ENCODE measurements at places on chromosomes 2 and 18.
A peak's percentile ranks its signal among the peaks of the same experiment; 100 is the strongest.

- no peaks in the 10 kb centered on the region for H3K4me1 ChIP-seq
- DNase-seq = no peak
- H3K27ac ChIP-seq = no peak overlapping the region
These were observed 364.4 kb downstream of the ZNF521 start for GRCh38 chr18:24987303-24988252.

- no peaks in the 10 kb centered on the region for H3K36me3 ChIP-seq
- peaks cover 3% of the 10 kb centered on the region for H3K4me1 ChIP-seq
- no peaks in the 10 kb centered on the region for H3K27me3 ChIP-seq
- no peak overlapping the region for H3K27ac ChIP-seq
- H3K4me3 ChIP-seq = no peak overlapping the region
These were observed 453 bp upstream of the ANTXR1 start for GRCh38 chr2:69012310-69013141.

- H3K36me3 ChIP-seq = no peaks in the 10 kb centered on the region
- H3K27ac ChIP-seq = no peak overlapping the region
These were observed 4.9 kb upstream of the PHLPP1 start for GRCh38 chr18:62710417-62710816.

DNA sequence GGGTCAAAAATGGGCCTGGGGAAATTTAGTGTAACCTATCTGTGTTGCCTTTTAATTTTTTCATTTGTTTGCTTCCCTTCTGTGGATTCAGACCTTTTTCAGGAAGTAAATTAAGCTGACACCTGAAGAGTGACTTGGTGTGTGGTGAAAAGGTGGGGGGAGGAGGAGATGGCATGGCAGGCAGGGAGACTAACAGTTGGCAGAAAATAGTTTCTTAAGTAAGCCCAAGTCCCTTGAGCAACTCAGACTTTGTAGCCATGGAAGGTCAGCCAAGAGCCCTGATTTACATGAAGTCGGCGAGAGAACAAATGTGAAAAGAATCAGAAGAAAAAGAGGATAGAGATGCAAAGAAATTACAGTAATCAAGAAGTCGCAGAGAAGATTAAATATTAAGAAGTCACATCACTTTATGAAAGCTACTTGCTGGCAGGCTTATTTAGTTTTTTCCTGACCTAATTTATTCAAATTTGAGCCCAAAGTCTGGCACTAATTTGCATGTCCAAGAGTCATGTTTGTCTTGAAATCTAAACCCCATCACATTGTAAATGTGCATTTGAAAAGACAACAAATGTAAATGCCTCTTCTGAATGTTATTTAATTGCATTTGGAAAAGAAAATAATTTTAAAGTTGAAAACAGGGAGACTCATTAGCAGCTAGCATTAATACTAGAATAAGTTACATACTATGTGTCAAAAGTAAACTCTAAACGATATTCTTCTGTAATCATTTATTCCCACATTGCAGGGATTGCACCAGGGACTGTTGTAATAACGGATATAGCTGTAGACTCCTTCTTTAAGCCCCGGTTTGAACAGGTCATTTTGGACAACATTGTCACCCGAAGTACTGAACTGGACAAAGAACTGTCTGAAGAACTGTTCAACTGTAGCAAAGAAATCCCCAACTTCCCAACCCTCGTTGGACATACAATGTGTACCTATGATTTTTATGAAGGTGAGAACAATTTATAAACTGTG is 19.3 kb downstream of the UPP2 start:
- no peaks in the 10 kb centered on the region for H3K27me3 ChIP-seq
- DNase-seq = no peak
- H3K4me3 ChIP-seq = no peak overlapping the region
- H3K27ac ChIP-seq = no peak overlapping the region
- H3K36me3 ChIP-seq = no peaks in the 10 kb centered on the region

GRCh38 chr18:23547846-23548245 is 38.5 kb downstream of the NPC1 start:
- no peaks in the 10 kb centered on the region for H3K27me3 ChIP-seq
- H3K4me1 ChIP-seq = no peaks in the 10 kb centered on the region
- peak; percentile 48 for DNase-seq
- no peak overlapping the region for H3K27ac ChIP-seq
- H3K4me3 ChIP-seq = no peak overlapping the region
- H3K36me3 ChIP-seq = peaks cover 37% of the 10 kb centered on the region

- no peaks in the 10 kb centered on the region for H3K4me1 ChIP-seq
- H3K36me3 ChIP-seq = no peaks in the 10 kb centered on the region
- no peaks in the 10 kb centered on the region for H3K27me3 ChIP-seq
- DNase-seq = no peak
- no peak overlapping the region for H3K27ac ChIP-seq
These were observed 15.5 kb upstream of the GNAL start for GRCh38 chr18:11673560-11673959.

GRCh38 chr2:234502285-234502918 is 5.5 kb upstream of the ARL4C start:
- H3K27me3 ChIP-seq = no peaks in the 10 kb centered on the region
- no peak overlapping the region for H3K27ac ChIP-seq
- H3K4me1 ChIP-seq = peaks cover 6% of the 10 kb centered on the region
- DNase-seq = no peak
- H3K36me3 ChIP-seq = no peaks in the 10 kb centered on the region

- H3K36me3 ChIP-seq = peaks cover 7% of the 10 kb centered on the region
- H3K27ac ChIP-seq = peak overlapping the region; percentile 62
- H3K27me3 ChIP-seq = no peaks in the 10 kb centered on the region
- DNase-seq = no peak
- H3K4me3 ChIP-seq = peak overlapping the region; percentile 80
These were observed 608 bp upstream of the VPS4B start for GRCh38 chr18:63422864-63423304.

GRCh38 chr2:162390801-162391200 is 46.9 kb downstream of the GCA start:
- H3K27ac ChIP-seq = no peak overlapping the region
- H3K4me3 ChIP-seq = no peak overlapping the region
- no peak for DNase-seq
- no peaks in the 10 kb centered on the region for H3K36me3 ChIP-seq

GRCh38 chr18:44823782-44824181 is 143.1 kb downstream of the SETBP1 start:
- H3K4me3 ChIP-seq = no peak overlapping the region
- H3K27me3 ChIP-seq = no peaks in the 10 kb centered on the region
- no peak overlapping the region for H3K27ac ChIP-seq
- DNase-seq = no peak
- no peaks in the 10 kb centered on the region for H3K36me3 ChIP-seq

DNA sequence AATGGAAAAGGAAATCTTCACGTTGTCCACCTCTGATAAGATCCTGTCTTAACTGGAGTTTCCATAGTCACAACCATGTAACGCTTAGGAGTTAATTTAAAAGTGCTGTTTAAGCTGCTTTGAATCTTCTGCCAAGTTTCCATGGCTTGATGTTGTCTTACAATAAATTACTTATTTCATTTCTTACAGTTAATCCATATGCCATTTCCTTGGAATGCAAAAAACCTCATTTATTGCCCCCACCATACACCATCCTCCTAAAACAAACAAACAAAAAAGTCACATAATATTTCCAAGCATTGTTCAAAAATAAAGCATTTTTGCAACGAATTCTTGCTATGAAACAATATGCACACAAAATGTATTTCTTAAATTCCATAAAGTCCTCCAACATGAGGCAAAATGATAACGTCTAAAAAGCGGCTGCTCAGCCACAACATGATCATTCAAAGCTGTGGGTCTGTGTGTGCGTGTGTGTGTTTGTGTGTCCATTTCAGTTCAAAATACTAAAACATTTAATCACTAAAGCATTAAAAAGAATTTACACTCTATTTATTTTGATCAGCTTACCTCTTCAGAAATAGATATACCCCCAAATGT is 46.8 kb upstream of the PXDN start:
- H3K27ac ChIP-seq = no peak overlapping the region
- no peak for DNase-seq
- no peak overlapping the region for H3K4me3 ChIP-seq
- H3K36me3 ChIP-seq = no peaks in the 10 kb centered on the region

GRCh38 chr2:62334440-62335058 is 138.6 kb downstream of the B3GNT2 start:
- peak overlapping the region; percentile 26 for H3K27ac ChIP-seq
- H3K4me3 ChIP-seq = no peak overlapping the region
- peaks cover 20% of the 10 kb centered on the region for H3K4me1 ChIP-seq
- no peaks in the 10 kb centered on the region for H3K27me3 ChIP-seq

GRCh38 chr2:115480741-115481140 is 1038.3 kb downstream of the DPP10 start:
- no peak overlapping the region for H3K4me3 ChIP-seq
- no peaks in the 10 kb centered on the region for H3K27me3 ChIP-seq
- no peaks in the 10 kb centered on the region for H3K4me1 ChIP-seq
- no peak for DNase-seq

DNA sequence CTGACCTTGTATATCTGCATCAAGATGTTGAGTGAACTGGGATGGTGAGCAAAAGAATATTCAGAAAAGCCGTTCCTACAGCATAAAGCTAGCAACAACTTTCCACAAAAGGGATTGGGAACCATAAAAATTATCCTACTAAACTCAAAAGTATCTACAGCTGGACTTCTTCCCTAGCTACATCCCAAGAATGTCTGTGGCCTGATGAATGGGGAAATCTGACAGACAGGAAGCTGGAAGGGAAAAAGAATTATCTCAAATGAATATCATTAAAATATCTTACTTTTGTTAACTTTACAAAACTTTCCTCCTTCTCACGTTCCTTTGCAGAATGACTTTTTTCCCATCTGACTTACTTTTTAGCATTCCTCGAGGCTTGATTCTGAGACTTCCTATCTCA is 150.9 kb downstream of the PDE11A start:
- H3K27me3 ChIP-seq = no peaks in the 10 kb centered on the region
- no peak overlapping the region for H3K4me3 ChIP-seq
- no peaks in the 10 kb centered on the region for H3K4me1 ChIP-seq
- no peak for DNase-seq
- H3K36me3 ChIP-seq = no peaks in the 10 kb centered on the region

- H3K27me3 ChIP-seq = no peaks in the 10 kb centered on the region
- no peak for DNase-seq
- no peaks in the 10 kb centered on the region for H3K36me3 ChIP-seq
- no peaks in the 10 kb centered on the region for H3K4me1 ChIP-seq
- H3K27ac ChIP-seq = no peak overlapping the region
- no peak overlapping the region for H3K4me3 ChIP-seq
These were observed 116.8 kb downstream of the CTAGE1 start for GRCh38 chr18:22300665-22301636.

- peaks cover 4% of the 10 kb centered on the region for H3K4me1 ChIP-seq
- no peaks in the 10 kb centered on the region for H3K27me3 ChIP-seq
- no peak overlapping the region for H3K4me3 ChIP-seq
- H3K27ac ChIP-seq = no peak overlapping the region
- DNase-seq = peak; percentile 80
- peaks cover 2% of the 10 kb centered on the region for H3K36me3 ChIP-seq
These were observed 8.7 kb upstream of the ADGRF3 start for GRCh38 chr2:26355038-26355995.

DNA sequence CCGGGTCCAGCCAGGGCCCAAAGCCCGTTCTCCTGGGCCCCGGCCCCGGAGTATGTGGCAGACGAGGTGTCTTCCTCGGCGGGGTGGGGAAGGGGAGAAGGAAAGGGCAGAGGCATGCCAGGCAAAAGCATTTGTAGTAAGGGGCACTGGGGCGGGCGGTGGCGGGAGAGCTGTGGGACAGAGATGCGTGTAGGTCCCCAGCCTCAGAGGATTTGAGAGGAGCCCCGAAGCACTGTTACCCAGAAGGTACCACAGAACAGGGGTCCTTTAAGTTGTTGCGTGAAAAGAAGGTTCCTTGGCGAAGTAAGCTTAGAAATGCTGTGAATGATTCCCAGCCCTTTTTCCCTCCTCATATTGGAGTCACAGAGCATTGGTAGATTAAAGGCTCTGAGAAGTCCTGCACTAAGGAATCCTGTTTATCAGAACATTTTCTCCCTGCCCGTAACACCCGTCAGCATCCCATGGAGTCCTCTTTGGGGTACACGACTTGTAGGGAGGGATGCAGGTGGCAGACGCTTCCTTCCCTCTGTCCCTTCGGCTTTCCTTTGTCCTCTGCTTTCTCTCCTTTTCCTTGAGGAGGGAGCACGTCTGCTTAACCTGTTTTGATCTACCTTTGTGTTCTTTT is 12.5 kb downstream of the GAREM2 start:
- peaks cover 4% of the 10 kb centered on the region for H3K4me1 ChIP-seq
- no peak overlapping the region for H3K27ac ChIP-seq
- no peak for DNase-seq
- peaks cover 5% of the 10 kb centered on the region for H3K36me3 ChIP-seq

GRCh38 chr2:215141706-215142105 is 3.3 kb upstream of the ABCA12 start:
- no peak overlapping the region for H3K4me3 ChIP-seq
- no peak overlapping the region for H3K27ac ChIP-seq
- H3K27me3 ChIP-seq = no peaks in the 10 kb centered on the region
- no peaks in the 10 kb centered on the region for H3K36me3 ChIP-seq
- H3K4me1 ChIP-seq = no peaks in the 10 kb centered on the region

- H3K4me3 ChIP-seq = no peak overlapping the region
- H3K27me3 ChIP-seq = no peaks in the 10 kb centered on the region
- H3K4me1 ChIP-seq = no peaks in the 10 kb centered on the region
- no peak overlapping the region for H3K27ac ChIP-seq
- H3K36me3 ChIP-seq = no peaks in the 10 kb centered on the region
These were observed 204.8 kb downstream of the ANAPC1 start for GRCh38 chr2:111679202-111679601.

DNA sequence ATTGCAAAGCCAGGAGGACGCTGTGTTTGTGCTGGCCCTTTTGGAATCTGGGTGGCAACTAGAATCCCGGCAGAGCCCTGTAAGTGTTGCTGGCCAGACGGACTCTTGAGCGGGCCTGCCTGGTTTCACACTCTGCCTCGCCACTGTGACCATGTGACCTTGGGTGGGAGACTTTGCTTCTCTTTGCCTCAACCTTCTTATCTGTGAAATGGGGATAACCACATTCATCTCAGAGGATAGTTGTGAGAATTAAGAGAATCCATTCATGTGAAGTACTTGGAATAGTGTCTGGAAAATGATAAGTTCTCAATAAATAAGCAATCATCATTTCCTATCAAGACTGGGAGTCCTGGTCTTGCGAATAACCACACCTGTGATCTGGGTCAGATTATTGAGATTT is 105.6 kb downstream of the LIPG start:
- H3K4me1 ChIP-seq = no peaks in the 10 kb centered on the region
- H3K4me3 ChIP-seq = no peak overlapping the region
- no peak overlapping the region for H3K27ac ChIP-seq
- H3K27me3 ChIP-seq = no peaks in the 10 kb centered on the region

DNA sequence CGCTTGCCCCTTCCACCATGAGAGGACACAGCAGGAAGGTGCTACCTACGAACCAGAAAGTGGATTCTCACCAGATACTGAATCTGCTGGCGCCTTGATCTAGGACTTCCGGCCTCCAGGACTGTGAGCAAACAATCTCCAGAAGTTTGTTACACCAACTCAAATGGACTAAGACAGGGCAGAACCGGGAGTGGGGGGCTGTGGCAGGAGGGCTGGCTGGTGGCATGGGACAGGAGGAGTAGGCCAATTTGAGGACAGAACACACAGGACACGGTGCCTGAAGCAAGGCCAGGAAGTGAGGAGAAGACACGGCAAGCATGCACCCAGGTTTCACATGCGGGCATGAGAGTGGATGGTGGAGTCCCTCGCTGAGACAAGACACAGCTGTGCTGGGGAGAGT is 40.1 kb downstream of the CRACDL start:
- peak overlapping the region; percentile 12 for H3K4me3 ChIP-seq
- H3K27me3 ChIP-seq = no peaks in the 10 kb centered on the region
- no peaks in the 10 kb centered on the region for H3K4me1 ChIP-seq
- no peak overlapping the region for H3K27ac ChIP-seq
- H3K36me3 ChIP-seq = no peaks in the 10 kb centered on the region

GRCh38 chr18:71287268-71287667 is 998.4 kb downstream of the SOCS6 start:
- no peaks in the 10 kb centered on the region for H3K4me1 ChIP-seq
- DNase-seq = no peak
- no peaks in the 10 kb centered on the region for H3K36me3 ChIP-seq
- H3K4me3 ChIP-seq = no peak overlapping the region
- H3K27ac ChIP-seq = no peak overlapping the region
- H3K27me3 ChIP-seq = no peaks in the 10 kb centered on the region
